WTC11 (cell line): ENCODE measurements at places on chromosomes 4 and X.

- DNase-seq = no peak
- H3K27ac ChIP-seq = no peak overlapping the region
- H3K4me3 ChIP-seq = no peak overlapping the region
- no peaks in the 10 kb centered on the region for H3K4me1 ChIP-seq
- H3K36me3 ChIP-seq = no peaks in the 10 kb centered on the region
These were observed 2.4 kb downstream of the MAGEA12 start for GRCh38 chrX:152735860-152736511.

GRCh38 chr4:123046096-123046495 lies 123.7 kb upstream of the NUDT6 start:
- peaks cover 42% of the 10 kb centered on the region for H3K36me3 ChIP-seq
- H3K4me1 ChIP-seq = no peaks in the 10 kb centered on the region
- H3K27ac ChIP-seq = no peak overlapping the region
- no peak for DNase-seq
- no peaks in the 10 kb centered on the region for H3K27me3 ChIP-seq

DNA sequence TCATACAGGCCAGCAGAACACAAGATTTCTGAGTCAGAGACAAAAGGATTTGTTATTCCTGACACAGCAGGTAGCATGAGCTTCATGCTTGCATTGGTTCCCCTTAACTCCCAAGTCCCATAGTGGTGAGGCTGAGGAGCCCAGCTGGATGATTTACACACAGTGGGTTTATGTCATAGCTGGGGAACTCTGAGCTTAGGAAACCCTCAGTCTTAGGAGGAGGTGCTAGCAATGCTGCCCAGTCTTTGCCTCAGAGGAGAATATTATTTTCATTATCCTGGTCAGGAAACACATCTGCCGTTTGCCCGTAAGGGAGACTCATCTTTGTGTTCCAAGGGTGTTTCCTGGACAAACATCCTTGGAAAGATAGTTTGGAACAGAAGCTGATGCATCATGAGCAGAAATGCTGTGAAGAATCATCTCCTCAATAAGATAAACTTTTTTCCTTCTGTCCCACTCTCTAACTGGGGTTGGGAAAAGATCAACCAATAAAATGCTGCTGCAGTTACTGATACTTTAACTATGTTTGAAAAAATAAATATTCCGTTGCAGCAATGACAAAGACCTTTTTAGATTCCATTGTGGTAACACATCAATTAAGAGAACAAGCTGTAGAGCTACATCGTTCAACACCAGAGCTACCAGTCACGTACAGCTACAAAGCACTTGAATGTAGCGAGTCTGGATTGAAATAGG lies 146.8 kb downstream of the DCLK2 start:
- no peak overlapping the region for H3K4me3 ChIP-seq
- no peak for DNase-seq
- H3K27ac ChIP-seq = no peak overlapping the region

- H3K27ac ChIP-seq = peak overlapping the region; percentile 75; the same call in 1 of the 2 replicates
- no peak for DNase-seq
- H3K36me3 ChIP-seq = peaks cover 2% of the 10 kb centered on the region; the same call in 1 of the 2 replicates
- peaks cover 40% of the 10 kb centered on the region for H3K4me1 ChIP-seq
These were observed 70.5 kb downstream of the HPGD start for GRCh38 chr4:174451718-174452296.

GRCh38 chr4:65589331-65589730 lies 81.0 kb downstream of the EPHA5 start:
- no peaks in the 10 kb centered on the region for H3K36me3 ChIP-seq
- no peaks in the 10 kb centered on the region for H3K27me3 ChIP-seq
- H3K4me3 ChIP-seq = no peak overlapping the region
- peak overlapping the region; percentile 74; the same call in 1 of the 2 replicates for H3K27ac ChIP-seq
- H3K4me1 ChIP-seq = peaks cover 59% of the 10 kb centered on the region

GRCh38 chrX:96685210-96686099 lies 813 bp downstream of the DIAPH2 start:
- H3K27me3 ChIP-seq = no peaks in the 10 kb centered on the region; the same call in none of the 2 replicates
- H3K4me3 ChIP-seq = peak overlapping the region; percentile 86
- no peaks in the 10 kb centered on the region for H3K36me3 ChIP-seq
- DNase-seq = peak; percentile 12

DNA sequence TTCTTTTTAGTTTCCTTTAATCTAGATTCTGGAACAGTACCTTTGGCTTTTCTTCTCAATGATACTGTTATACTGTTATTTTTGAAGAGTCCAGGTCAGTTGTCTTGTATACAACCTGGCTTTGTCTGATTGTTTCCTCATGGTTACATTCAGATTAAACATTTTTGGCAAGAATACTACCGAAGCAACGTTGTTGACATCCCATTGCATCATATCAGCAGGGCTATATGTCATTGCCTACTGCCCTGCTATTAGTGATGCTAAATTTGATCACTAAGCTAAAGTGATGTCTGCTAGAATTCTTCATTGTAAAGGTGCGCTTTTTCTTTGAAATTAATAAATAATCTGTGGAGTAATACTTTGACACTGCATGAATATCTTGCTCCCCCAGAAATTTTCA lies 5.8 kb upstream of the ATP1B4 start:
- peaks cover 7% of the 10 kb centered on the region for H3K4me1 ChIP-seq
- no peak for DNase-seq
- H3K36me3 ChIP-seq = no peaks in the 10 kb centered on the region
- peaks cover 3% of the 10 kb centered on the region for H3K27me3 ChIP-seq
- H3K27ac ChIP-seq = no peak overlapping the region
- H3K4me3 ChIP-seq = no peak overlapping the region

DNA sequence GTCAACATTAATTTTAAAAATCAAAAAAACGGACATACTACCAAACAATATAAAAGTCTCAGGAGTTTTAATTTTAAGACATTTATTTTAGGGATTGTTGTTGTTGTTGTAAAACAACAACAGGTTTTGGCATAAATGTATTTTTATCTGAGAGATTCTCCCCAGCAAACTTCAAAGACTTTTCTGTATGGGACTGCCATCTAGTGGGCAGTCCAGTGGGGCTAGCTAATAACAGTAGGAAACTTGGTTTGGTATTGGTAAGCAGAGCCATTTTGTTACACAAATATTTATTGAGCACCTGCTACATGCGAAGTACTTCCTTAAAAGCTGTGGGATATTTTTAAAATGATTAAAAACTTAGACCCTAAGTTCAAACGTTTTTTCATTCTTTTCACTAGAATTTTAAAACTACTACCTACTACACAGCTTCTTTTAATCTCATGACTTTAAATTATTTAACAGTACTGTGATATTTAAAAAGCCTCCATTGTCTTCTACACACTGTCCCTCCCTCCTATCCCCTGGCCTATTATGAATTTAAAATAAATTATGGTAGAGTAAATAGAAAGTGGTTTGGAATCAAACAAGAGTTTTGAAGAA lies 1028.4 kb upstream of the INTU start:
- H3K27ac ChIP-seq = no peak overlapping the region
- peaks cover 10% of the 10 kb centered on the region for H3K4me1 ChIP-seq
- peak; percentile 20 for DNase-seq
- no peaks in the 10 kb centered on the region for H3K36me3 ChIP-seq

DNA sequence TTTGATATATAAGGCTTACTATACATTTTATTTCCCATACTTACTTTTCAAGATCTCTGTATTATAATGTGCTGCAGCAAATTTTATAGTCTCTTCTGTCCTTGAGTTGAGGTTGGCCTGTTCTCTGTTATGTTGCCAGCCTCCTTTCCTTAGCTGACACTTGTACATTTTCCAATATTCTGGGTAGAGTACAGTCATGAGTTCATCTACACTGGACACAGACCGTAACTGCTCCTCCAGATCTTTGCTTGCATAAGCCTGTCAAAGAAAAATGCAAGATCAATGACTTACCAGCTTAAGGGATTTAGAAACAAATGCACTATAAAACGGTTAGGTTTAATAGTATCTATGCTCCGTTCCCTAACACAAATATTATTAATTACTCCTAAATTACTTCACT lies 63.2 kb downstream of the VEGFC start:
- no peaks in the 10 kb centered on the region for H3K27me3 ChIP-seq
- DNase-seq = no peak
- H3K4me1 ChIP-seq = peaks cover 2% of the 10 kb centered on the region
- no peak overlapping the region for H3K4me3 ChIP-seq

GRCh38 chrX:148298737-148299136 lies 201.7 kb upstream of the AFF2 start:
- H3K4me1 ChIP-seq = no peaks in the 10 kb centered on the region
- no peak overlapping the region for H3K27ac ChIP-seq
- no peak overlapping the region for H3K4me3 ChIP-seq
- H3K27me3 ChIP-seq = no peaks in the 10 kb centered on the region; the same call in 1 of the 2 replicates
- peaks cover 15% of the 10 kb centered on the region; the same call in 1 of the 2 replicates for H3K36me3 ChIP-seq
- DNase-seq = no peak

GRCh38 chr4:148737061-148737770 lies 295.0 kb upstream of the NR3C2 start:
- H3K36me3 ChIP-seq = no peaks in the 10 kb centered on the region
- H3K27ac ChIP-seq = no peak overlapping the region
- H3K4me3 ChIP-seq = no peak overlapping the region
- H3K4me1 ChIP-seq = no peaks in the 10 kb centered on the region
- no peaks in the 10 kb centered on the region for H3K27me3 ChIP-seq

DNA sequence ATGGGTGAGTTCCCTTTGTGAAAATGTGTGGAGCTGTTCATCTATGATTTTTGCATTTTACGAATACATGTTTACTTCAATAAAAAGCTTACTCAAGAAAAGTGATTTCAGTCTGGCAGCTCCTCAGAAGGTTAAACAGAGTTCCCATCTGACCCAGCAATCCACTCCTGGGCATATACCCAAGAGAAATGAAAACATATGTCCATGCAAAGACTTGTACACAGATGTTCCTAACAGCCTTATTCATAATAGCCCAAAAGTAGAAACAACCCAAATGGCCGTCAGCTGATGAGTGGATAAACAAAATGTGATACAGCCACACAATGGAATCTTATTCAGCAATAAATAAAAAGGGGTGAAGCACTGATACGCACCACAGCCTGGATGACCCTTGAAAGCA lies 20.8 kb downstream of the CLCN4 start:
- no peak for DNase-seq
- H3K27me3 ChIP-seq = no peaks in the 10 kb centered on the region
- H3K4me3 ChIP-seq = no peak overlapping the region
- no peak overlapping the region for H3K27ac ChIP-seq

GRCh38 chr4:14916554-14917297 lies 85.6 kb upstream of the CPEB2 start:
- no peaks in the 10 kb centered on the region for H3K36me3 ChIP-seq
- H3K27me3 ChIP-seq = no peaks in the 10 kb centered on the region
- H3K4me1 ChIP-seq = no peaks in the 10 kb centered on the region
- H3K27ac ChIP-seq = no peak overlapping the region

DNA sequence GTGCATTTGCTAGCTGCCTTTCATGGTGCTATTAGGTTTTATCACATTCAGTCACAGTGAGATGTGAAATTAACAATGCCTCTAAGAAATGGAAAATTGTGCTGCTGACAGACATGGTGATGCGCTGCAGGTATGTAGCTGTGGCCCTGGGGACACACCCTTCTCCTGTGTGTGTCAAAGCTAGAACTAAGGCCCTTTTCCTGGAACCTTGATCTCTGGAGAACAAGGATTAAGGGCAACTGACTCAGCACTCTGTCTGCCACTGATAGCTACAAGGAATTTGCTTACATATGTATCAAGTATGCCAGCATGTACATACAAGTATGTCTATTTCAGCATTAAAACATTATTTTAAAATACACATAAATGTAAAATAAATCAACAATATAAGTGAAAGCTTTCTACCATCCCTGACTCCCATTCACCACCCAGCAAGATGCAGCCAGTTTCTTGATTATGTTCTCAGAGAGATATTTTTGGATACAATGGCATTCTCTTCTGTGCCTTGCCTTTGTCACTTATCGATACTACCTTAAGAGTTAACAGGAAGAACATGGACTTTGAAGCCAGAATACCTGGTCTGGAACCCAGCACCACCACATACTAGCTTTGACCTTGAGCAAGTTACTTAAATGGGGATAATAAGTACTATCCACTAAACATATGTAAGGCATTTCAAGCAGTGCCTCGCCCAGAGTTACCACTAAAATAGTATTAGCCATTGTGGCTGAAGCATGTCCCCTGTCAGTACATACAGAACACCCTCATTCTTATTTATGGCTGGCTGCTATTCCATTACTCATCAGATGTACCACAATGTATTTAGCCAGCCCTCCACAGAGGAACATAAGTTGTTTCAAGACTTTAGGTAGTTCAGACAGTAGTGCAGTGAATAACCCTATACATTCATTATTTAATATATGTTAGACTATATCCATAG lies 68.5 kb downstream of the NPNT start:
- no peaks in the 10 kb centered on the region for H3K27me3 ChIP-seq
- H3K27ac ChIP-seq = no peak overlapping the region; the same call in 1 of the 2 replicates
- H3K36me3 ChIP-seq = no peaks in the 10 kb centered on the region
- DNase-seq = no peak

- H3K27ac ChIP-seq = no peak overlapping the region
- DNase-seq = no peak
- H3K4me1 ChIP-seq = peaks cover 26% of the 10 kb centered on the region
- no peaks in the 10 kb centered on the region for H3K36me3 ChIP-seq
These were observed 71.1 kb upstream of the ZCCHC13 start for GRCh38 chrX:74232859-74233258.

- peaks cover 42% of the 10 kb centered on the region for H3K4me1 ChIP-seq
- peaks cover 19% of the 10 kb centered on the region for H3K27me3 ChIP-seq
- H3K4me3 ChIP-seq = no peak overlapping the region
- H3K27ac ChIP-seq = no peak overlapping the region
- DNase-seq = no peak
- no peaks in the 10 kb centered on the region for H3K36me3 ChIP-seq
These were observed 52.2 kb downstream of the STIM2 start for GRCh38 chr4:26912810-26913209.

DNA sequence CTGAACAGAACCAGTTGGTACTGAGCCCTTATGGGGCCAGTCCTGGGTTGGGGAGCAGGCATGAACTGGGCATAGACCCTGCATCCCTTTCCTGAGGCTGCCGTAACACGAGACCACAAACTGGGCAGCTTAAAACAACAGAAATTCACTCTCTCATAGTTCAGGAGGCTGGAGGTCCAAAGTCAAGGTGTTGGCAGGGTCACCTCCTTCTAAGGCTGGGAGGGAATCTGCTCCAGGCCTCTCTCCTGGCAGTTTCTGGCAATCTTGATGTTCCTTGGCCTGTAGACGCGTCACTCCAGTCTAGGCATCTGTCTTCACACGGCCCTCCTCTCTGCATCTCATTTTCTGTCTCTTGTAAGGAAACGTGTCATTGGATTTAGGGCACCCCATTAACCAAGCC lies 19.8 kb upstream of the SORCS2 start:
- H3K27me3 ChIP-seq = no peaks in the 10 kb centered on the region; the same call in none of the 2 replicates
- DNase-seq = no peak
- H3K4me3 ChIP-seq = no peak overlapping the region
- no peaks in the 10 kb centered on the region for H3K4me1 ChIP-seq
- no peaks in the 10 kb centered on the region for H3K36me3 ChIP-seq

GRCh38 chr4:54783402-54784110 lies 125.8 kb downstream of the KIT start:
- no peak for DNase-seq
- H3K36me3 ChIP-seq = no peaks in the 10 kb centered on the region
- no peak overlapping the region for H3K27ac ChIP-seq
- no peak overlapping the region for H3K4me3 ChIP-seq
- H3K27me3 ChIP-seq = no peaks in the 10 kb centered on the region; the same call in 1 of the 2 replicates

- peak overlapping the region; percentile 12; the same call in 1 of the 2 replicates for H3K4me3 ChIP-seq
- H3K4me1 ChIP-seq = peaks cover 11% of the 10 kb centered on the region
- peak overlapping the region; percentile 41; the same call in 1 of the 2 replicates for H3K27ac ChIP-seq
- H3K36me3 ChIP-seq = no peaks in the 10 kb centered on the region
- DNase-seq = peak; percentile 71
These were observed 363.8 kb upstream of the FTHL17 start for GRCh38 chrX:31435592-31435991.

GRCh38 chr4:133152330-133152821 lies 3.3 kb downstream of the PCDH10 start:
- peaks cover 53% of the 10 kb centered on the region for H3K4me1 ChIP-seq
- peak overlapping the region; percentile 76 for H3K4me3 ChIP-seq
- H3K27ac ChIP-seq = no peak overlapping the region
- H3K36me3 ChIP-seq = no peaks in the 10 kb centered on the region
